ENCODE measurements at places on chromosomes 4 and X. TPM values are rescaled to one million over a fixed set of nuclear protein-coding genes. Genes with fewer than 3 reads are reported as not detected.

Gene CYP4V2
- 3.3 TPM for total RNA-seq

Gene AFP
- total RNA-seq: not detected

Gene LRIT3
- total RNA-seq: 0.05 TPM

Gene RHOXF2
- total RNA-seq: not detected

Gene SOWAHD
- 0.30 TPM for total RNA-seq

Gene KANTR
- 7.5 TPM for total RNA-seq

Gene MAGEB10
- total RNA-seq: not detected

Gene FDCSP
- not detected for total RNA-seq

Gene PAGE1
- total RNA-seq: not detected

Gene TMPRSS11F
- total RNA-seq: not detected

Gene RBM3
- total RNA-seq: 143 TPM

DNA sequence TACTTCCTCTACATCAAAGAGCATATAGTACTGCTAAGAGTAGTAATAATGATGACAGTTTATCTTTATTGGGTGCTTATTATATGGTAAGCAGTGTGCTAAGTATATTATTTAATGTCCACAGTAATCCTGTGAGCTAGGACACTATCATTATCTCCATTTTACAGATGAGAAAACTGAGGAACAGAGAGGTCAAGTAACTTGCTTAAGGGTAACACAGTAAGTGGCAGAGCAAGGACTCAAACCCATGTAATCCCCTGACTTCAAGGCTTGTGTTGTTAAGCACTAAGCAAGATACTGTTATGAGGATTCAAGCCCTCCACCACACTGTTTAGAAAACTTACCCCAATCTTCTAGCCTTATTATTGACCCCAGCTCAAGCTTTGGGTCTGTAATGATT lies 202.4 kb downstream of the ENOX2 start:
- H3K27me3 ChIP-seq: no peaks in the 10 kb centered on the region
- no peak for DNase-seq
- H3K36me3 ChIP-seq: peaks cover 2% of the 10 kb centered on the region
- no peak overlapping the region for H3K27ac ChIP-seq
- H3K4me3 ChIP-seq: no peak overlapping the region

- H3K27ac ChIP-seq: no peak overlapping the region
- no peak for DNase-seq
- H3K4me1 ChIP-seq: no peaks in the 10 kb centered on the region
Observed at GRCh38 chr4:139208404-139208945, 31.5 kb upstream of the ELF2 start.

DNA sequence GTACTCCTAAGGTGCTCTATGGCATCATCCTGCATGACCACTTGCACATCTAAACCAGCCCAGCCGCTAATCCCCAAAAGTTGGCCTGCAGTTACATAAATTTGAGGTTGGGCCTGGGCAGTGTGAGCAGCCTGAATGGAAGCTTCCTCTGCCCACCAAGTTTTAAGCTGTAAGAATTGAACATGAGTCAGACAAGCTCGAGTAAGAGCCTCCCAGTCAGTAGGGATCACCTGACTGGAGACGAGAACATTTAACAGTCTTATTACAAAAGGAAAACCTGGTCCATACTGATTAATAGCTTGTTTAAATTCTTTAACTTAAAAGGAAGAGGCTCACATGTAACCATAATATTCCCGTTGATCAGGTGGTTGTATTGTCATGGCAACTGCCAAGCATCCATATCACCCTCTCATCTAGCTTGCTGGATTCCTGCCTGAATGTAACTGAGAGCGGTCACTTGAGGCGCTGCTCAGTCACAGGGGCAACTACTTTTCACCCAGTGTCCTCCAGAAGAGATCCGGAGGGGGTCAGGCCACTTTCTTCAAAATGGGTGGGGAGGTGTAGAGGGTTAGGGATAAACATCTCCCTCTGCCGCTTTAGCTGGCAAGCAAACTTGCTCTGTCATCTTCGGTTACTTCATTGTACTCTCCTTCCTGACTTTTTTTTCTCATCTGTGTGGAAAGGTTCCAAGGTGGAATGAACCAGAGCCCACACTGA lies 56.6 kb upstream of the WDR1 start:
- no peaks in the 10 kb centered on the region for H3K27me3 ChIP-seq
- no peaks in the 10 kb centered on the region for H3K36me3 ChIP-seq
- H3K27ac ChIP-seq: no peak overlapping the region

DNA sequence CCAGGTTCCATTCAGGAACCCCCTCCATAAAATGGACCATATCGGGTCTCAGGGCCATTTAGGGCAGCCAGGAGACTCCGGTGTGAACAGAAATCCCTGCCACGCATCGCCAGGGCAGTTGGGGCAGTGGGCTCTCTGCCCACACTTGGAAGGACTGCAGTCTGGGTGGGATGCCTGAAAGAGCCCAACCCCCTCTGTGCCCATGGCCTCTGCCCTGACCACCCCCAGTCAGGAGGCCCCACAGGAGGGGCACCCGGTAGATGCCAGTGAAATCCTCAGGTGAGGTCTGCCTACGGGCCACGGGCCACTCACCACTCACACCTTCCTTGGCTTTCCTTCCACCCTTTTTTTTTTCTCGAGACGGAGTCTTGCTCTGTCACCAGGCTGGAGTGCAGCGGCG lies 4.8 kb downstream of the PRAF2 start:
- DNase-seq: no peak
- H3K4me1 ChIP-seq: peaks cover 12% of the 10 kb centered on the region
- H3K4me3 ChIP-seq: no peak overlapping the region

GRCh38 chr4:6111354-6111960 lies 88.9 kb downstream of the JAKMIP1 start:
- no peaks in the 10 kb centered on the region for H3K4me1 ChIP-seq
- no peaks in the 10 kb centered on the region for H3K36me3 ChIP-seq
- no peak for DNase-seq
- H3K27me3 ChIP-seq: peaks cover 10% of the 10 kb centered on the region
- no peak overlapping the region for H3K4me3 ChIP-seq

- H3K4me3 ChIP-seq: no peak overlapping the region
- no peaks in the 10 kb centered on the region for H3K27me3 ChIP-seq
- H3K4me1 ChIP-seq: no peaks in the 10 kb centered on the region
- peaks cover 22% of the 10 kb centered on the region for H3K36me3 ChIP-seq
Observed at GRCh38 chr4:13323921-13324320, 160.2 kb downstream of the RAB28 start.

- no peaks in the 10 kb centered on the region for H3K36me3 ChIP-seq
- H3K27me3 ChIP-seq: no peaks in the 10 kb centered on the region
- H3K4me3 ChIP-seq: no peak overlapping the region
- no peak overlapping the region for H3K27ac ChIP-seq
- H3K4me1 ChIP-seq: peaks cover 3% of the 10 kb centered on the region
Observed at GRCh38 chrX:107168257-107168656, 38.0 kb downstream of the NUP62CL start.

DNA sequence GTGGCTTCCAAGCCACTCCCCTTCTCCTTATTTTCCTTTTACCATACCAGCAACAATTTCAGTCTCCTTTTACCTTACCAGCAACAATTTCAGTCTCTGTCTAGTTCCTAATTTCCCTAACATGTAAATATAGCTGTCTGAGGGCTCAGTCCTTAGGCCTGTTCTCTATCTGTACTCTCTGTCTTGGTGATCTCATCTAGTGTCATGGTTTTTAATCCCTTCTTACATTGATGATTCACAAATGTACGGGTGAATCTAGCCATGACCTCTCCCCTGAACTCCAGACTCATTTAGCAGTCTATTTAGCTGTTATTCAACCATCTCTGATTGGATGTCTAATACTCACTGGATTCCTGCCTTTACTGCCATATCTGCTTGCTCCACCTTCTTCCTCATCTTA lies 7.2 kb downstream of the IL15 start:
- H3K36me3 ChIP-seq: no peaks in the 10 kb centered on the region
- DNase-seq: no peak
- no peak overlapping the region for H3K4me3 ChIP-seq

GRCh38 chr4:80814266-80814665 lies 216.2 kb upstream of the BMP3 start:
- no peak for DNase-seq
- no peaks in the 10 kb centered on the region for H3K36me3 ChIP-seq
- H3K4me1 ChIP-seq: no peaks in the 10 kb centered on the region
- H3K27ac ChIP-seq: no peak overlapping the region

DNA sequence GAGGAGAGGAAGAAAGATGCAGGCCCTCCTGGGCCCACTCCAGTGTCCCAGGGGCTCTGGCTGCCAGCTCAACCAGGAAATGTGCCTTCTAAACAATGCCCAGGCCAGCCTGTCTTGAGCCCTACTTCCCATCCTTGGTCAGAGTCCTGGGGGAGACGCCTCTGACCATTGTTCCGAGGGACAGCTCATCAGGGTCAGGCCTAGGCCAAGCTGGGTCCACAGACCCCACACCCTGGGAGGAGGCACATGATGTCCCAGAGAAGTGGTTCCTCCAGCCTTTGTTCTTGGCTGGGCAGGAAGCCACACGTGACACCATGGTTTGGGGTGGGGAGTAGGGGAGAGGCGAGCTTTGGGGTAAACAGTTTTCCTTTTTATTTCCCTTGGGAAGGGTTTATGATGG lies 102.5 kb downstream of the EFNB1 start:
- no peaks in the 10 kb centered on the region for H3K27me3 ChIP-seq
- no peaks in the 10 kb centered on the region for H3K4me1 ChIP-seq
- no peak for DNase-seq
- no peaks in the 10 kb centered on the region for H3K36me3 ChIP-seq
- no peak overlapping the region for H3K4me3 ChIP-seq

DNA sequence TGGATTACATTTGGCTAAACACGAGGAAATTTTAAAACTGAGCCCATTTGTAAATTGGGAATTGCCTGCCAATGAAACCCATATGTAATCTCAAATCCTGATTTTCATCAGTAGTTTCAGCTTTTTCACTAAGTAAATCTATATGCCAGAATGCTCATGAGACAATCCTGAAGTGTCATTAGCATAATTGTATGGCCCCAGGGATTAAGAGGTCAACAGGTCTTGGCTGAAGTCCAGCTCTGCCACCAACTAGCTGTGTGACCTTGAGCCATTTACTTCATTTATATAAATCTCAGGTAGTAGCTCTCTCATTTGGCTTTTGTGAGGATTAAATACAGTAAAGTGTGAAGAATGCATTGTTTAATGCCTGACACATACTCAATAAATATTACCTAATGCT lies 320.5 kb upstream of the EMCN start:
- no peak overlapping the region for H3K27ac ChIP-seq
- peaks cover 7% of the 10 kb centered on the region for H3K27me3 ChIP-seq
- no peak overlapping the region for H3K4me3 ChIP-seq
- no peaks in the 10 kb centered on the region for H3K36me3 ChIP-seq
- H3K4me1 ChIP-seq: no peaks in the 10 kb centered on the region
- DNase-seq: no peak

DNA sequence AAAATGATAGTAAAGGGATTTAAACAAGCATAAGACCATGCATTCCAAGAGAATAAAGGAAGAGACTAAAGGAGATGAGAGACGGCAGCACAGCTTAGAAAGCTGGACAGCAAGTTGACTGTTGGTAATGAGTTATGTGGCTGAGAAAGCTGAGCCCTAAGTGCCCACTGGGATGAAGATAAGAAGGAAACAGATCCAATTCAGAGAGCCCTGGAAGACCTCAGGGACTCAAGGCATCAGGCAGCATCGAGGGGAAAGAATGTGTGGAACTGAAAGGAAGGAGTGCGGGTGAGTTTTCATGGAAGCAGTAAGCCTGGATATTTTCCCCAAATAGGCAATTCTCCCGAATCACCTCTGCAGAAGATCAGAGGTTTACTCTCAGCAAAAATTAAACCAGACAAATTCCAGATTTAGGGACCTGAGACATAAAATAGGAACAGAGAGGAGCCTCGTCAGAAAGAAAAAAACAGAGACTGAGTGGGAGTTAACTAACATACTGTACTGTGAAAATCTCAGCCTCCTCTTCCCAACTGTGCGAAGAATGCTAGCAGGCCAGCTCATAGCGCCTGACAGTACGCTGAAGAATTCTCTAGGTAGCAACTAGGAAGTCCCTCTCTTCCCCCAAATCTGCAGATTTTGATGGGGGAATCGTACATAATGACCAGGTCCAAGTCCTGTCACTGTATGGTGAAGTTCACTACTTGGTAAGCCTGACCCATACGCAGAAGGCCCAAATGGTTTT lies 187.7 kb upstream of the TAPT1 start:
- DNase-seq: no peak
- no peak overlapping the region for H3K4me3 ChIP-seq
- H3K36me3 ChIP-seq: no peaks in the 10 kb centered on the region
- H3K27ac ChIP-seq: no peak overlapping the region

GRCh38 chr4:129515356-129515755 lies 419.4 kb downstream of the C4orf33 start:
- no peak overlapping the region for H3K27ac ChIP-seq
- DNase-seq: no peak
- H3K27me3 ChIP-seq: no peaks in the 10 kb centered on the region

DNA sequence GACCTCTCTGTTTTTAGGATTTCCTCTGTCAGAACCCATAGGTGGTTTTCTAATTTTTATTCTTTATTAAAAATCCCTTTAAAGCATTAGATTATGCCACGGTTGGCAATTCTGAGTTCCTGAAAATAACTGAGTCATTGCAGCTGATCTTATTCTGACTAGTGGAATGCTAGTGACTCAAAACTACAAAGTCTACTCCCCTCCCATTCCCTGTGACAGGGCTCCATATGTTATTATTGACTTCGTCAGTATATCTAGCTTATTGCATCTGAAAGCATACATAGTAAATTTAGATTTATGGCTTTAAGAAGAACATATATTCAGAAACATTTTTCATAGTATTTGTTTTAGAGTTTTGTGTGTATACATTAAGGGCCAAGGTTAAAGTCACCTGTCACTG lies 38.5 kb downstream of the HERC3 start:
- no peak overlapping the region for H3K27ac ChIP-seq
- no peak for DNase-seq
- H3K27me3 ChIP-seq: no peaks in the 10 kb centered on the region

GRCh38 chr4:80475798-80476197 lies 140.3 kb downstream of the CFAP299 start:
- peaks cover 2% of the 10 kb centered on the region for H3K4me1 ChIP-seq
- H3K4me3 ChIP-seq: no peak overlapping the region
- H3K27me3 ChIP-seq: no peaks in the 10 kb centered on the region
- H3K36me3 ChIP-seq: no peaks in the 10 kb centered on the region
- no peak overlapping the region for H3K27ac ChIP-seq

- H3K4me1 ChIP-seq: peaks cover 2% of the 10 kb centered on the region
- peak; percentile 15 for DNase-seq
- H3K4me3 ChIP-seq: peak within 1 kb of the TSS; percentile 12
- H3K27ac ChIP-seq: no peak within 1 kb of the TSS
- H3K27me3 ChIP-seq: peaks cover 49% of the 10 kb centered on the region
- H3K36me3 ChIP-seq: no peaks in the 10 kb centered on the region
Observed at GRCh38 chr4:74794382-74795010, at the start of gene BTC. TSS of gene BTC (minus strand) at chr4:74794523. CDS start at chr4:74794325, 198 bp downstream.

DNA sequence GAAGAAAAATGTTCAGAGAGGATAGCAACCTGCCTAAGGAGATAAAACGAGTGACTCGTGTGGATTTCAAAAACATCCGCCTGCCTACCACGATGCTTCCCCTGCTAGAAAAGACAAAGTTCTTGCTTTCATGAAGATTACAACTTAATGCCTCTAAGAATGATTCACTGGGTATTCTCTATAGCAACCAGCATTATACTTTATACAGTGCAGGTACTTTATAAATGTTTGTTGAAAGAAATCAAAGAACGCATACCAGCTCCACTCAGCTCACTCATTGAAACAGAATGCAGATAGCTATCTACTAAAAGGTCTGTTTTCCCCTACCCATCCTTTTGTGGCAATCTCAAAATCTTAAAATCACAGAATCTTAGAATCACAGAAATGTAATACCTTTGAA lies 33.7 kb downstream of the GASK1B start:
- no peaks in the 10 kb centered on the region for H3K27me3 ChIP-seq
- no peaks in the 10 kb centered on the region for H3K4me1 ChIP-seq
- no peak overlapping the region for H3K4me3 ChIP-seq
- DNase-seq: no peak
